Bronchial smooth muscle cell (primary cell): ENCODE measurements at places on chromosomes 3 and 15. TPM values are rescaled to one million over a fixed set of nuclear protein-coding genes. Genes with fewer than 3 reads are reported as not detected.

KCNMB2 gene
- total RNA-seq, result not detected in 2 replicates

KLHL40 gene
- 0.09 TPM in 1 of 2 replicates, not detected in the other for total RNA-seq

C15orf62 gene
- under 0.01 TPM in 1 of 2 replicates, not detected in the other for total RNA-seq

CCRL2 gene
- 0.16 TPM in 1 of 2 replicates, not detected in the other for total RNA-seq

FOXL2NB gene
- total RNA-seq, result under 0.01 TPM in 1 of 2 replicates, not detected in the other

WNT7A gene
- not detected in 2 replicates for total RNA-seq

CCDC54 gene
- total RNA-seq, result not detected in 2 replicates

HIGD1A gene
- total RNA-seq, result 131 TPM in 2 replicates

RPL39L gene
- 15.1 and 19.4 TPM in 2 replicates for total RNA-seq

HES1 gene
- 2.4 and 4.7 TPM in 2 replicates for total RNA-seq

CHDH gene
- total RNA-seq, result 0.09 and 0.16 TPM in 2 replicates

PLA2G4E gene
- total RNA-seq, result not detected in 2 replicates

GPR171 gene
- total RNA-seq, result not detected in 2 replicates

CCDC13 gene
- 0.86 and 0.95 TPM in 2 replicates for total RNA-seq

PIERCE2 gene
- 0.60 and 0.95 TPM in 2 replicates for total RNA-seq

EAF2 gene
- 1.4 and 3.7 TPM in 2 replicates for total RNA-seq

A4GNT gene
- not detected in 2 replicates for total RNA-seq

TBL1XR1 gene
- 240 and 309 TPM in 2 replicates for total RNA-seq

CNTN3 gene
- total RNA-seq, result 0.17 and 0.32 TPM in 2 replicates

LDHAL6B gene
- total RNA-seq, result not detected in 2 replicates

C2CD4B gene
- not detected in 2 replicates for total RNA-seq

PTPN23 gene
- total RNA-seq, result 15.6 and 16.3 TPM in 2 replicates

SYNPR gene
- not detected in 2 replicates for total RNA-seq

ANP32A gene
- 40.2 and 43.1 TPM in 2 replicates for total RNA-seq

MPI gene
- 39.7 and 54.4 TPM in 2 replicates for total RNA-seq

COL7A1 gene
- 27.0 and 27.6 TPM in 2 replicates for total RNA-seq

PPP2R3A gene
- total RNA-seq, result 7.8 and 9.6 TPM in 2 replicates

GOLGA8G gene
- not detected in 2 replicates for total RNA-seq

TNFAIP8L3 gene
- 30.9 and 80.4 TPM in 2 replicates for total RNA-seq

MAP2K5 gene
- 6.0 and 6.9 TPM in 2 replicates for total RNA-seq

SNX22 gene
- 0.26 and 0.32 TPM in 2 replicates for total RNA-seq

SLC24A5 gene
- not detected in 2 replicates for total RNA-seq

TMEM42 gene
- 18.1 and 21.3 TPM in 2 replicates for total RNA-seq

GXYLT2 gene
- total RNA-seq, result 24.1 and 34.0 TPM in 2 replicates

UBA5 gene
- total RNA-seq, result 31.3 and 35.5 TPM in 2 replicates

CEMIP gene
- total RNA-seq, result 27.4 and 78.4 TPM in 2 replicates

CPNE9 gene
- under 0.01 TPM in 1 of 2 replicates, not detected in the other for total RNA-seq

MORC1 gene
- not detected in 2 replicates for total RNA-seq

GOLGA6A gene
- total RNA-seq, result under 0.01 TPM in 2 replicates

GABRB3 gene
- total RNA-seq, result 0.16 and 0.26 TPM in 2 replicates

ACAN gene
- total RNA-seq, result under 0.01 and 0.09 TPM in 2 replicates

ZDHHC23 gene
- 0.43 and 1.1 TPM in 2 replicates for total RNA-seq

XCR1 gene
- total RNA-seq, result under 0.01 TPM in 1 of 2 replicates, not detected in the other

SCAANT1 gene
- not detected in 2 replicates for total RNA-seq

NAALADL2 gene
- 7.4 and 9.5 TPM in 2 replicates for total RNA-seq

MAGEL2 gene
- under 0.01 TPM in 2 replicates for total RNA-seq

GOLGA6L9 gene
- 1.7 and 2.7 TPM in 2 replicates for total RNA-seq

TRAK1 gene
- 15.5 and 16.2 TPM in 2 replicates for total RNA-seq

GPD1L gene
- total RNA-seq, result 10.5 and 13.9 TPM in 2 replicates

ADAMTSL3 gene
- total RNA-seq, result 0.09 and 0.32 TPM in 2 replicates

CPNE4 gene
- not detected in 2 replicates for total RNA-seq
